ENCODE measurements at places on chromosomes 6 and 20.

DNA sequence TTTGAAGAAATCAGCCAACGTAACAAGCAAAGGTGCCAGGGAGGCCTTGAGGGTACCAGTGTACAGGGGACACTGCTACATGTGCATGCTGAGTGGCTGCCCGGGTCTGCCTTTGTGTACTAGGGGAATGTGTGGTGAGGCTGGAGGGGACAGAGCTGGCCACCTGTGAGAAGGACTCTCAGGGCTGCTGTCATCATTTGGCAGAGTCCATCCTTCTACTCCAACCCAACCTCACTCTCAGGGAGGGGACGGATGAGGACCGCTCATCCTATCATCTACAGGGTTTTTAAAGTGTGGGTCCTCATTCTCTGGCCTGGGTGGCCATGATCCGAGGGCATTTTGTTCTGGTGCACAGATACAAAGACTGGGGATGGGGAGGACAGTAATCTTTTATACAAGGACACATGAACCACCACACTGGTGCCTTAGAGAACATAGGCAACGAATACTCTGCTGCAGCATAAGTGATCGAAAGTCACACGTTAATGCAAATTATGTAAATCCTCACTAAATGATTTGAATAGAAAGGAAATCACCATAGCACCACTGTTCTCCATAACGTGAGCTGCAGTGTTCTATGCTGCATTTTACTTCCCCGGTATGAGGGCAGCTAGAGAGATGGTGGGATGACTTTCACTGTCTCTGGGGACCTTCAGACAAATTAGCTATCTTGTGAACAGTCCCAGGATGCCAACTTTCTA is 181.4 kb downstream of the GMPR start:
- DNase-seq, result no peak

- DNase-seq, result no peak
These were observed 42.0 kb downstream of the SPDEF start for GRCh38 chr6:34514112-34514511.

DNA sequence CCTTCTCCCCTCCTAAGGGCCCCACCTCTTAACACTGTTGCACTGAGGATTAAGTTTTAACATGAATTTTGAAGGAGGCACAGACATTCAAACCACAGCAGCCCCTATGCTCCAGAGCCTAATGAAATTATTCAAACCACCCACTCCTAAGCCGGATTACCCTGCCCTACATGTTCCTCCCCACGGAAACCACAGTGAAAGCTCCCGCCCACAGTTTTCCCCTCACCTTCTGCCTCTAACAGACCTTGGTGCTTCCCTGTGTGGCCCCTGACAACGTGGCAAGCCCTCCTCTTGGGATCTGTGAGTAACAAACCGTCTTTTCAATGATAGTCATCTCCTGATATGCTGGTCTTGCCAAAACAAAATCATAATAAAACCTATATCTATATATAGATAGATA is 74.8 kb downstream of the RIN2 start:
- no peak for DNase-seq

- DNase-seq, result no peak
These were observed 1.1 kb downstream of the MMP9 start for GRCh38 chr20:46009816-46010215.

DNA sequence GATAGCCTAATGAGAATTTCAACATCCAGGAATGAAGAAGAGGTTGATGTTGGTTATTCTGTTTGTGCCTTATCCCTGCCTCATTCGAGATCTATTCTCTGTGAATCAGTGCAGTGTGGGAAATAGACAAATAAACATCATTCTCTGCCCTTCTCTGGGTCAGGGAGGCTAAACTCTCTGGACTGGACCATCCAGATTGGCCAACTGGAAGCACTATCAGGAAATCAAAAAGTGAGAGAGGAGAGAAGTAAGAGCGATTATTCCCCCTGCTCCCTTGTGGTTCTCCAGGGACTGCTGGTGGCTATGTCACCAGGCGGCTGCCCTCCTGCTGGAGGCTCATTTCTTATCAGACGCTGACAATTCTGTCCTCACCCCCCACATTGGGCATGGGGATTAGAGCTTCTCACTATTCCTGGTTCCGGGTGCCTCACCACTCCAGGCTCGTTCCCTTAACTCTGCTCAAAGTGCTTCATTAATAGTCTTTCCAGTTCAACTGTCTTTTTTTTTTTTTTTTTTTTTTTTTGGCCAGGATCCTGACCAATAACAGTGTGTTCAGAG is 201.7 kb upstream of the RREB1 start:
- no peak for DNase-seq

- no peak for DNase-seq
These were observed 94.8 kb upstream of the CNKSR3 start for GRCh38 chr6:154605178-154605881.

All from activated CD8-positive, alpha-beta memory T cell treated with anti-CD3 and anti-CD28 coated beads for 4 hours (primary cell).